ENCODE measurements at places on chromosomes 7 and 10.

DNA sequence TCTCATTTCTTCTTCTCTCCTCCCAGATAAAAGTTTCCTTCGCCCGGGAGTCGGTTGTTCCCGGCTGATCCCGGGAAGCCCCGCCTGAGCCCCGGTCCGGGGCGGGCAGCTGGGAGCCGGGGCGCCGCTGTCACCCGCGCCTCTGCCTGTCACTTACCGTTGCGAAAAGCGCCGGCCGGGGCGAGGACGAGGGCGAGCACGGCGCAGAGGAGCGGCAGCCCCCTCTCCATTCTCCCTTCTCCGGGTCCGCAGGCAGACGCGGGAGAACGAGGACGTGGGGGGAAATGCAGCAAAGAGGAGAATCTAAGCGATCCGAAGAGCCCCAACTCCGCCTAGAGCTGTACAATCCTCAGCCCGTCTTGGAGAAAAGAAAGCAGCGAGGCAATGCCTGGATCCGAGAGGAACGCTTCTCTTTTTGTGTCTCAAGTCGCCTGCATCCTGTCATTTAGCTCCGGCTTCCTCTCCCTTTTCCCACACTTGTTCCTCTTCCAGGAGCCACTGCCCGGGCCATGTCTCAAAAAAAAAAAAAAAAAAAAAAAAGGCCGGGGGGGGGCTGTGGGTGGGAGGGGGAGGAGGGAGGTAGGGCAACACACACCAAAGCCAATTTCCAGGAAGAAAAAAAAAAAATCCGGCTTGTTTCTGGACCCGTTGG lies at the start of gene NRP1:
NRP1 (minus strand) TSS at position 515 of the 652 bp plus-strand sequence; CDS start at position 230, 285 bp downstream.
- DNase-seq: no peak

DNA sequence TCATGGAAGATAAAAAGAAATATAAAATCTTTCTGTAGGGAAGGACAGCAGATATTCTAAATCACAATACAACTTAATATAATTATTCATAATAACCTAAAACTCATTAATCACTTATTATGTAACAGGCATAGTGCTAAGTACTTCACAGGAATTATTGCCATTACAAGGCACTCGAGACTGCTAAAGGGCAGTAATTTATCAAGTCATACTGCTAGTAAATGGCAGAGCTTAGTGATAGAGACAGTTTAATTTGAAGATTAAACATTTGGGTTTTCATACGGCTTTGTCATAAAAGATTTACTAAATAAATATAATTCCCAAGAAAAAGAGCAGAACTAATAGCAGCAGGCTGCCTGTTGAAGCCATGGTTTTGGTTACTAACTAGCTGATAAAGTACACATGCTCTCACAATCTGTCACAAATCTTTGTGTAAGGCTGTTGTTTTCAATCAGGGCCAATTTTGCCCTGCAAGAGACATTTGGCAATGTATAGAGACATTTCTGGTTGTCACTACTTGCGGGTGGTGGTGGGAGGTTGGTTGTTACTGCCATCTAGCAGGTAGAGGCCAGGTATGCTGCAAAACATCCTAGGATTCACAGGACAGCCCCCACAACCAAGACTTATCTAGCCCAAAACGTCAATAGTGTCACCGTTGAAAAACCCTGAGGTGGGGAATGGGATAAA lies 233.3 kb upstream of the CACNA2D1 start:
- no peak for DNase-seq

GRCh38 chr7:70645876-70646351 lies 486.0 kb upstream of the GALNT17 start:
- no peak for DNase-seq

DNA sequence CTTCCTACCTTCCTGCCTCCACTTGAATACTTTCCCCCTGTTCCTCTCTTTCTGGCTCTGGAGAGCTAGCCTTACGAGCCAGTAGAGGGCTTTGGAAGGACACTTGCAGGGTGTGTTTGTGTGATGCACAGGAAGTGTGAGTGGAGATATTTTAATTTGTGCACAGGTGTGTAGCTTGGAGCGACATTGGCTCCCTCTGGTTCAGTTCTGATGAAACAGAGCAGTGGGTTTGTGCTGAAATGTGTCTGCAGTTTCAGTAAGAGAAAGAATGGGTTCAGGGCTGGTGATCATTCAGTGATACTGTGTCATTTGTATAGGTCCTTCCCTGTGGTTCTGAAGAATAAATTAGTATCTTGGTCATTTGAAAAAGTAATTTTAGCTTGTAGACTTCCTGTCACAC lies 86.9 kb downstream of the SND1 start:
- DNase-seq: no peak

DNA sequence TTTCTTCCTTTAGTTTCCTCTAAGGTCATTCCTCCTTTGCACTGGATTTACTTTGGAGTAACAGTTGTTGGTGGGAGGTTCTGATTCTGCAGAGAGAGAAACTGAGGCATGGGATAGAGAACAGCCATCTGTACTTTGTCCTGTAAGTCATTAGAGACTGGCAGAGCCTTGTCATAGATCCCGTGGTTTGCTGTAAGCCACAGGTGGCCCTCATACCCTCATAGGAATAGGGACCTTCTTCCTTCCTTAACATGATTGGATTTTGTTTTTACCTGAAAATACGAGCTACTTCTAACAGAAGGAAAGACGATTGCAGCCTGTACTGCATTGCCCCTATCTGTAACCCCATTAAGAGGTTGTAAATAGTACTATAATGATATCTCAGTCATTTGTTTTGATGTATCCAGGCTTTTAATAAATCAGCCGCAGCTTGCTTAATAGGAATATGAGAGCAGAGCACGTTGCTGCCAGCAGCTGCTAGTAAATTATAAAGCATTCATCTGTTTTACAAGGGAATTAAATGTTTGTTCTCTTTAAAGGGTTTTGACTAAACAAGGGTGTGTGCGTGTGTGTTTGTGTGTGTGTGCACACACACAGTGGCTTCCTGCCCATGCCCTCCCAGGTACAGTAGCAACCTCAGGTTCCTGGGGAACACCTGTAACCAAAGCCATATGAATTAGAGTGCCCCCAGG lies 249.8 kb downstream of the AUTS2 start:
- DNase-seq: no peak

GRCh38 chr10:12796401-12797160 lies 204.9 kb downstream of the CCDC3 start:
- no peak for DNase-seq

DNA sequence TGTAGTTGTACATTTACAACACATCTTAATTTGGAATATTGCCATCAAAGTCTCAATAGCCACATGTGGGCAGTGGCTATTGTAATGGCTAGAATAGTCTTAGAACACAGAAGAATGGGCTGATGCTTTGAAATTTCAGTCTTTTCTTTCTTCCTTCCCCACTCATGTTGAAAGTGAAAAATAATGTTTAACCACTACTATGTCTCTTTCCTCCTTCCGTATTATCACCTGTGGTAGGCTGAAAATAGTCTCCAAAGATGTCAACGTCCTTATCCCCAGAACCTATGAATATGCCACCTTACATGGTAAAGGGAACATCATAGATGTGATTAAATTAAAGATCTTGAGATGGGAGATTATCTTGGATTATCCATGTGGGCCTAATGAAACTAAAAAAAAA lies 154.0 kb downstream of the SUGCT start:
- DNase-seq: no peak

- DNase-seq: no peak
These were observed 15.4 kb upstream of the VDAC2 start for GRCh38 chr10:75195035-75195763.

- DNase-seq: no peak
These were observed 130.9 kb downstream of the BMPER start for GRCh38 chr7:34036051-34036920.

DNA sequence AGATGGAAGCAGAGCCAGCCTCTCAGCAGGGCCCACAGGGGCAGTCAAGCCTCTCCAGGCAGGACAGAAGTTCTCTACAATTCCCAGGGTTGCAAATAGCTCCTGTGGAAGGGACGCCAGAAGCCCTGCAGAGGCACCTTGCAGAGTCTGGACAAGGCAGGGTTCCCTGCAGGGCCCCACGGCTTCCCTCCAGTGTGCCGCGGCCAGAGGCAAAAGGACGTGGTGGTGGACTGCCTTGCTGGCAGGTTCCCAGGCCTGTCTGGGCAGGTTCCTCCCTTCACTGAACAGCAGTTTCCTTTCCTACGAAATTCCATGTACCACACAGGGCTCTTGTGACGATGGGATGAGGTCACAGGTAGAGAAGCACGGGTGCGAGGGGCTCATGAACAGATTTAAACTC lies 25.1 kb downstream of the UPP1 start:
- no peak for DNase-seq

DNA sequence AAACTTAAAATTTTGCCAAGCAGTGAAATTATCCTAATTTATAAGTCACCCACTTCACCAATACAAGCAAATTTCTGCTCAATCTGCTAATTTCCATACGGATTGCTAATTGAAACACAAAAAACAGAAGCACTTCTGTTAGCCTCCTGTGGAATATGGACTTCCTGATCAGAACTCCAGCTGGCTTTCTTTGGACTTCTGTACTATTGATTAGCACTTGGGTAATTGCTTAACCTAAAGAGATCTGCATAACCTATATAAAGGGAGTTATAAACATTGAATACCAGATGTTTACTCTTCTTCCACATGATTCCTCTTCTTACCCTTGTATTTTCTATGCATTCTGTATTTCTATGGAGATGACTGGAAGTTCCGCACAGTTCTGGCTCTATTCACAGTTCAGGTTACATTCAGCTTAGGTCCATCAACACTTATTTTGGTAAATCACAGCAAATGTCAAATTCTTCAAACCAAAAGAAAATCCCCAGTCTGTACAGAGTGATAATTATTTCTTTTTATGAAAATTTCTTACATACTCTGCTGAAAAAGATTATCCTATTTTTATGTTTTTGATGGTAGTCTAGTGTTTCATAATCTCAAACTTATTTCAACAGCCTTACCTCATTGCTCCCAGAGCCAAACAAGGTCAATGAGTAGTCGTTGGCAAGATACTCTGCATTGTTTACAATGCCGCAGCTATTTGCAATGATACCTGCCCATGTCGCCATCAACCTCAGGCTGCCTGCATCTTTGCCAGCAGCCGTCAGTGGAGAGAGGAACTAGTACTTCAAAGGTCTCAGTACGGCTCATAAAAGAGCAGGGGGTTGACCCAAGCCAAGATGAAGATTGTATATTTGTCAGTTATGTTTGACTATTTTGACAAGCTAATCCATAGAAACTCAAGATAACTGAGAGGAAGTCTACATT lies 225.6 kb downstream of the AHR start:
- no peak for DNase-seq

DNA sequence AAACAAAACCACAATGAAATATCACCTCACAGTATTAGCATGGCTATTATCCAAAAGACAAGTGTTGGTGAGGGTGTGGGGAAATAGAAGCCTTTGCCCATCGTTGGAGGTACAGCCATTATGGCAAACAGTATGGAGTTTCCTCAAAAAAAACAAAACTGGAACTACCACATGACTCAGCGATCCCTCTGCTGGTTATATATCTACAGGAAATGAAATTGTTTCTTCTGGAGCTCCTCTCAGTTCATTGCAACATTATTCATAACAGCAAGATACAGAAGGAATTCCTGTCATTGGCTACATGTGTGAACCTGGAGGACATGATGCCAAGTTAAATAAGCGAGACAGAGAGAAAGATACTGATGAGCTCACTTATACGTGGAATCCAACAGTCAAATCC lies 2.4 kb upstream of the UBE3C start:
- no peak for DNase-seq

- DNase-seq: no peak
These were observed 91.8 kb downstream of the PTPRN2 start for GRCh38 chr7:158495786-158496185.

DNA sequence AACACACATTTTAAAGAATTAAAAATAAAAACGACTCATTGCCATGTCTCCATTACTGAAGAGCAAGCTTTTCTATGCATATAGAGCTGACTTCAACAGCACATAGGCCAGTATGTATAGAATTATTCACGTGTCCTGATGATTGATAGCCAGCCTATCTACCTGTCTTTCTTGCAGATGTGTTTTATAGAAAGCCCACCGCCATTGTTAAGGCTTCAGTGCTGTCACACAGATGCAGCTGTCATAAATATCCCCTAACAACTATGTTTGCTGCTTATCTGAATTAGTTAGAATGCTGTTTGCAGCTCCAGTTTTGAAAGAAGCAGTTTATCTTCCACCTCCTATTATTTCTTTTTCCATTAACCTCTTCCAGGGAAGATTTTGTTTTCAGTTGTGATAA lies 235.9 kb downstream of the SLC25A13 start:
- DNase-seq: no peak

DNA sequence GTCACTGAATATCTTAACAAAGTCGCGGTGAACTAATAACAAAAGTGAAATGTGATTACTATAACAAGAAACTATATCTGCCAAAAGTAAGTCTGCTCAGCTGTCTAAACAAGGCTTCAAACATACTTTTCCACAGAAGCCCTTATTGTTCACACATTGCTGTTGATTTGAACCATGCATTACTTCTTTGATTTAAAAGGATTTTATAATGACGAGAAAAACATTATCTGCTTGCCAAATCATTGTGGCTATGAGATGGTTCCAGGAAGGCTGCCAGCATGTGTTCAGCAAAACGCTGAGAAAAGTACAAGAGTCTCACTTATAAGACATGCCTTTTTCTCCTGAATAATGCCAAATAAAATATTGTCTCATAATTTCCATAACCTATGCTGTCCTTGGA lies 24.4 kb downstream of the RNF133 start:
- DNase-seq: no peak

GRCh38 chr7:158821171-158822031 lies 7.9 kb downstream of the ESYT2 start:
- peak; percentile 64 for DNase-seq

DNA sequence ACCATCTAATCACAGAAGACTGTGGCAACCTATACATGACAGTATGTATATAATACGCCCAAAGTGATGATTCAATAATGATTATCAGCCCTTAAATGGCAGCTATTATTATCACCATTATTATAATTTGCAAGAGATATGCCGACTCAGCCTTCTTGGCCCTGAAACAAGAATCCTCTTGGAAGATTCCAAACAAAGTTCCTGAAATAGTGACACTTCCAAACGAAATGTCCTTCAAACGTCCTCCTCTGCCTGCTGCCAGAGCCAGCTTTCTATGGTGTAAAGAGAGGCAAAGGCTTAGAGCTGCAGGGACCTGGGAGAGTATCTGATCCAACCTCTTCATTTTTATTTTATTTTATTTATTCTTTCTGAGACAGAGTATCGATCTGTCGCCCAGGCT lies 36.0 kb downstream of the NRAP start:
- no peak for DNase-seq

DNA sequence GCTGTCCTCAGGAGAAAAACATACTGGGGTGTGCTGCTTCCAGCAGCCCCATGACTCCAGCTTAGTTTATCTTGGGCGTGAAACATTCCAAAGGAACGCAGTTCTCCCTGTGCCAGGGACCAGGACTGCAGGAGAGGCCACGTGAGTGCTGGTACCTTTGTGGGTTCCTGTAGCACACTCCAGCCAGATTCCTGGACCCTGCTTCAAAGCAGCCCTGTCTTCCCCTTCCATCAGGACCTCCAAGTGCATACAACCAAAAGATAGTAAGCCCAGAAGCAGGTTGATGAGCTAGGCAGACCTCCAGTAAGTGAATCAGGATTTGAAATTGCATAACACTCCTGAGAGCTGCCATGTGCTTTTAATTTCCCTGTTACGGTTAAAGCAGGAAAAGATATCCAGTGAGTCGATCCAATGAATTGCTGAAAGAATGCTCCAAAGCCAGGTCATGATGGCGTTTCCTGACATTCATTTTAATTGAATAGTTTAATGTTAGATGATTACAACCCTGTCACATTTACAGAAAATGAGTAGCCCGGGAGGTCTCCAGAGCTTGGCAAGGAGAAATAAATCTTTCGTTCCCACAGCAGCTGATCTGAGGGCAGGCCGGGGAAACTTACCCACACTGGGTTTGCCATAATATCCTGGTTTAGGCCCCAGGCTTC lies 38.9 kb upstream of the CPXM2 start:
- DNase-seq: no peak
